Keratinocyte (primary cell): ENCODE measurements at places on chromosomes 11 and 22.
A peak's percentile ranks its signal among the peaks of the same experiment; 100 is the strongest.

GRCh38 chr22:22816766-22817410, 70.7 kb upstream of the IGLL5 start:
- DNase-seq: no peak

- DNase-seq: no peak
Observed at GRCh38 chr22:27207907-27208306, 550.5 kb downstream of the MIAT start.

- no peak for DNase-seq
Observed at GRCh38 chr22:40156001-40156516, 21.7 kb upstream of the TNRC6B start.

- DNase-seq: no peak
Observed at GRCh38 chr22:48496987-48497650, 1330.6 kb downstream of the BRD1 start.

DNA sequence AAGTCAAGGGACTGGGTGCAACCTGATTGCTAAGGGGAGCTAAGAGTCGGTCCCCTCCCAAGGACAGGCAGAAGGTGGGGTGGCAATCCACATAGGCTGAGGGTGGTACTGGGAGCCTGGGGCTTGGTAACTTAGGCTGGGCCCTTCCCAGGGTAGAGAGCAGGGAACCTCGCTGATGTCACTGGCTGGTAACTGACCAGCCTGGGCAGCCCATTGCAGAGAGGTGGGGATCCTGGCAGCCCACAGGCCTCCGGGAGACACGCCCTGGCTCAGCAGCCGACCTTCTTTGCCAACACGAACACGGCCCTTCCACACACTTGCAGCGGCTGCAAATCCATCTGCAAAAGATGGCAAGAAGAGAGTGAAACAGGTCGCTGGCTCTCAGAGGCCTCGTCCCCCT, 25.4 kb downstream of the A4GALT start:
- DNase-seq: no peak

DNA sequence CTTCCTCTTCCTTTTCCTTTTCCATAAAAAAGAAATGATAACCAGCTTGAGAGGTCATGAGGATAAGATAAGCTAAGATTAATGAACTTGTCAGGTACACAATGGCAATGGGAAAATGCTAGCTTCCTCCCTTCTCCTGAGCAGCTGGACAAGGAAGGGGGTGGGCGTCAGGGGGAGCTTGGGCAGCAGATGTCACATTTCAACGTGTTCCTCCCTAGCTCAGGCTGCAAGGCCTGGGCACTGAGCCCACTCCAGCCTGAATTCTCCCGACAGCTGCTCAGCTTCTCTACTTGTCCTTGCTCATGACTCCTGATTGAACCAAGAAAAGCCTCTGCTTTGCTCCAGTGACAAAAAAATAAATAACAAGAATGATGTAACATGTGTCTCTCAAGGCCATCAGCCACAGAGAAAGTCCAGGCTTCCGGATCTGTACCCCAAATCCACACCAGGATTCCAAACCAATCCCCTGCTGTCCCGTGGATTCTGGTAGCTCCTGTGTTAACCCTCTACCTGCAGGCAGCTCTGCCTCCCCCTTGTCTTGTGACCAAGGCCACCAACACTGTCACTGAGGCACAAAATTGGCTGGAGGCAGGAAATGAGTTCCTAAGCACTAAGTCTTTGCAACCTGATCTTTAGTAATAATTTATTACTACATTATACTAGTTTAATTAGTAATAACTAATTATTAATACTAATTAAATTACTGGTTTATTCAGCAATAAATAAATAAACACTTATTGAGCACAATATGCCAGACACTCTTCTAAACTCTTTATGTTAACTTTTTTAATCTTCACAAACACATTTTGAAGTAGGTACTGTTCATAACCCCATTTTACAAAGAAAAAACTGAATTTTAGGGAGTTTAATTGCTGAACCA, 146.5 kb downstream of the CCDC34 start:
- DNase-seq: no peak

- no peak for DNase-seq
Observed at GRCh38 chr11:113251281-113251680, 63.1 kb upstream of the TTC12 start.

DNA sequence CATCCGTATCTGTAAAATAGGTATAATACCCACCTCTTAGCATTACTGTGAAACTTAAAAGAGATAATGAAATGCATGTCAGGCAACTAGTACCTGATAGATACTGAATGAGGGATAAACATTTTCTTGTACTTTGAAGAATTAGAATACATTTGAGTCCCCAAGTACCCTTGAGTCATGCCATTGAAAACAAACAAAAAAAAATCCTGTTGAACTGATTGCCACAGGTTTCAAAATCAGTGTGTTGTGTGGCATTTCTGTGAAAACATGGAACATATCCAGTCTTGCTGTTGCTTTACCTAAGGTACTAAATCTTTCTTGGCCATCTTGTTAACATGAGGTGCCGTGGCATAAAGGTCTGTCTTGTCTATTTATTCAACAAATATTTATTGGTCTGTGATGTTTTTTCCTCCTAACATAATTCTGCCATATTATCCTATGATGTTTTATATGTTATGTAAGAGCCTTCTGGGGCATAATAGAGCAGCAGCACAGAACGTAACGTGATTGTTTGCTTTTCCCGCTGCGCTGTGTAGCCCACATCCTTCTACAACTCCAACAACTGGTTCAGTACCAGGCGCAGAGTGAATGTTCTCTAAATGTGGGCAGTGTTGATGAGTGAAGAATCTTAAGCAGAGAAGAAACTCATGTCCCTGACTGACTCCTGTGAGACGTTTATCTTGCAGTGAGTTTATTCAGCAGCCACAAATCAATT, 79.3 kb upstream of the RAB1B start:
- DNase-seq: no peak

GRCh38 chr11:12930850-12931249, 78.3 kb upstream of the RASSF10 start:
- DNase-seq: no peak

DNA sequence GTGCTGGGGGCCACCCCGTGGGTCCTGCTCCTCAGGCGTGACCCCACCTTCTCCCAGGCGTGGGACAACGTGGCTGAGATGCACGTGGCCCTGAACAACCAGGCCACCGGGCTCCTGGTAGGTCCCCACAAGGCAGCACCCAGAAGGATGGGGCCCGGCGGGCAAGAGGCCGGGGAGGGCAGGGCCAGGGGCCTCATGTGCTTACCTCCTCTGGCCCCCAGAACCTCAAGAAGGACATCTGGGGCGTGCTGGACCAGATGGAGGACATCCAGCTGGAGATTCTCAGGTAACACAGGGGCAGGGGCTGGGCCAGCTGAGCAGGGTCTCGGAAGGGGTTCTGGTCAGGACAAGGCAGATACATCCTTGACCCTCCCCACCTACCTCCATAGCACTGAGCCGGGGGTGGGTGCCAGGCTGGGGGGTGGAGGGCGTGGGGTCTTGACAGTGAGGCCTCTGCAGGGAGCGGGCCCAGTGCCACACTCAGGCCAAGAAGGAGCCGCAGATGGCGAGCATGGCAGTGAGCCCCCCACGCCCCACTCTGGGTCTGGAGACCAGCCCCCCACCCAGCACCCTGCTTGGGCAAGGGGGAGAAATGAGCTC, 186.3 kb downstream of the IGLL1 start:
- DNase-seq: no peak

DNA sequence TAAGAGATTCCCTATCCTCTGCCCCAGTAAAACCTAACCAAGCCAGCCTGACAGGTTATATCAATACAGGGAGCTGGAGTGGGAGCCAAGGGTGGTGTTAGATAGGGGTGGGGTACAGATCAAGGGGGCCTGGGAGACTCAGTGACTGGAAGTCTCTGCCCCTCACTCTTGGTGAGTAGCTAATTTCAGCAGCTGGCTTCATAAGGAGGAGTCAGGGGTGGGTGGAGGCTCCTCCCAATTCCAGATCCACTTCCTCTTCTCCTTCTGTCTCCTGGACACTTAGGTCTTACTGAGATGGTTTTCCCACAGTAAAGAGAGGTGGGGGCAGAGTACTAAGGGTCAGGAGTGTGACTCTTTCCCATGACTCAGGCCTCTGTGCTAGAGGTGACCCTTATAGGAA, 1.1 kb upstream of the VSIG2 start:
- no peak for DNase-seq

DNA sequence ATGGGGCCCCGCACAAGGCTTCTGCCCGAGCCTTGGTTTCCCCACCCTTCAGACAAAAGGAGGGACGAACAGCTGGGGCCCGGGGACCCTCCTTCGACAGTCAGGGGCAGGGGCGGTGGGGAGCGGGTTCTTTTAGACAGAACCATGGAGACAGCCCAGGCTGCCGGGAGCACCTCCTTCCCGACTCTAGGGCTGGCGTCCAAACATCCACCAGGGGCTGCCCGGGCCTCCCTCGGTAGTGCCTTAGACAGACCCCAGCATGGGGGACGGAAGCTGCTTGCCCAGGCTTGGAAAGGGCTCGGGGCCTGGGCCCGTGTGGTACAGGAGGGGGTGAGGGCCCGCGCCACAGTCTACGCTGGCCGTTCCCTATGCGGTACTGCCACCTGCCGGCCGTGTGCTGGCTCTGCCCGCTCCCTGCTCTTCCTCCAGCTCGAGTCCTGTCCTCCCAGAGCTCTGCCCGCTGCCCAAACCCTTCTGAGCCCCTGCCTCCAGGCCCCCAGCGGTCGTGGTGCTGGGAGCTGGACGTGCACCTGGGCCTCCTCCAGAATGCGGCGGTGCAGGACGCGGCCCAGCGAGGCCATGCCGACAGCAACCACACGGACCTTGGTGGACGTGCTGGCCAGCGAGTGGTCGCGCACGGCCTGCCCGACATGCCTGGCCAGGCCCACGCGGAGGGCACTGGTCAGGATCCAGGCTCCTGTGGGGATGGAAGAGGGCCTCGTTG, 20.1 kb downstream of the TSSC4 start:
- no peak for DNase-seq

GRCh38 chr11:69383372-69384250, 89.7 kb downstream of the MYEOV start:
- no peak for DNase-seq

- DNase-seq: no peak
Observed at GRCh38 chr22:22124374-22124773, 120.2 kb upstream of the VPREB1 start.

GRCh38 chr11:32317643-32318042, 117.7 kb downstream of the WT1 start:
- no peak for DNase-seq

- DNase-seq: no peak
Observed at GRCh38 chr11:20712912-20713311, 43.5 kb downstream of the NELL1 start.

DNA sequence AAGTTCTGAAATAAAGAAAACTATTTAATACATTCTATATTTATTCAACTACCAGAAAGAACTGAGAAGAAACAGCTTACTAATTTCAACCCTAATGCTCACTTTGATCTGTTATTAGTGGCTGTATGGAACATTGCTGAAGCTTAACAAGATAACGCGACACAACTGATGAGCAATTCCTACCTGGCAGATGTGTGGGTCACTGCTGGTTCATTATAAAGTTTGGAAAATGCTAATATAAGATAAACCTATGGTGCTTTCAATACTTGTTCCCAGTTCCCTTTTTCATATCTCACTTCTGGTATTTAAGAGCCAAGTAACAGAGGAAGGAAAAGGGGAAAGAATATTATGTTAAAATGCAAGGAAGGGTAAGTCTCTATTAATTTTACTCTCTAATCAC, 10.5 kb downstream of the CTSC start:
- no peak for DNase-seq

GRCh38 chr11:103737747-103738146, 298.7 kb upstream of the DDI1 start:
- no peak for DNase-seq

GRCh38 chr11:58061813-58062212, 31.1 kb downstream of the OR6Q1 start:
- peak; percentile 98 for DNase-seq

DNA sequence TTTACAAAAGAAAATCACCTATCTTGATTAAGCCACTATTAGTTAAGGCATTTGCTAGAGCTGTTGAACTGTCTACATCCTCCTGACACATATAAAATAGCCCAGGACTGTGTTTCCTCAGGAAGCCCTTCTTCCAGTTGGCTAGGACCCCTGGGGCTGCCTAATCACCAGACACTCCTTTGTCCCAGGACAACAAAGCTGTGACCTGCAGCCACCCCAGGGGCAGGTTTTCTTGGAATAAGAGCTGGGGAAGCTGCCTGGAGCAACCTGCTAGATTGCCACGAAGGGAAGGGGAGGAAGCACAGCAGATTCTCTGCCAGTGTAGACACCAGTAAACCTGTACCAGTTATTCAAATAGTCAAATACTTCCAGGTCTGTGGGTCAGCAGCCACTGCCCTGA, 17.6 kb downstream of the CHST1 start:
- DNase-seq: no peak

GRCh38 chr11:96082936-96083335, 159.0 kb upstream of the MTMR2 start:
- DNase-seq: no peak

GRCh38 chr22:50641696-50642607, 14.0 kb upstream of the ARSA start:
- DNase-seq: no peak

DNA sequence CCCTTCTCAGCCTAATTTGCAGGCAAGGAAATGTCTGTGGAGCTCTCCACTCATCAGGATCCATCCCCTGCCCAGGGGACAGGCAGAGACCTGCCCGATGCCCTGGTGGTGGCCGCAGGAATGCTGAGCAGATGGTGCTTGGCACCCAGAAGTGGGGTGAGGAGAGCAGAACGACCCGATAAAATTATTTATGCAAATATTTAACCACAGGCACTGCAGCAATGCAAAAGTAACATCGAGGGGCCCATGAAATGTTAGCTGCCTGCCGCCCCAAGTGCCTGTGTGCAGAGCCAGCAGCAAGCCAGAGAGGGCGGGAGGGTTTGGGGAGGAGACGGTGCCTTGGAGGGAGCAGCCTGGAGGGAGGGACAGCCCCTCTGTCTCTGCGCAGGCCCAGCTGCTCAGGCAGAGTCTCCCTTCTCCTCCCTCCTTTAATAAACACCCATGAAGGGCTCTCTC, 205.5 kb downstream of the CTTN start:
- DNase-seq: no peak

GRCh38 chr11:130600139-130600538, 151.7 kb downstream of the ADAMTS15 start:
- no peak for DNase-seq

DNA sequence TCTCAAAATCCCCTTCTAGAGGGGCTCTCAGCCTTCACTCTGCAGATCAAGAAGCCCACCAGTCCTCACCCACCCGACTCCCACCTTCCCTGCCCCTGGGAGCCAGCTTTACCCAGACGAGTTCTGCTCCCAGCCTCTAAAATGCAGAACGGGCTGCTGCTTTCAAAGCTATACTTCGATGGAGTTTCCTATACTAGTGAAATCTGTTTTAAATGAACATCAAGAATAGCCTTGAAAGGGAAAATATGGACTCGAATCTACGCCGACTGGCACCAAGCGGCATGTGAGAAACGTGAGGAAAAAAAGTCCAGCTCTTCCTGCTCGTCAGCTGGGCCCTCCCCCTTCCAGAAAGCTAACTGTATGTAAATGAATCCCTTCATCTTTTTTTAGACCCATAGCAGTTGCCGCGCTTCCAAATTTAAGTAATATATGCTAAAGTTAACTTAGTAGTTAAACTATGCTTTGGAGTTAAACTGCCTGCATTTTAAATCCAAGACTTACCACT, 211.7 kb downstream of the NTM start:
- DNase-seq: no peak

- peak; percentile 33 for DNase-seq
Observed at GRCh38 chr11:72308226-72309073, 64.5 kb upstream of the PHOX2A start.
